ENCODE measurements at places on chromosomes 4 and X.

GRCh38 chr4:13836946-13837912 is 209.7 kb upstream of the BOD1L1 start:
- no peak for DNase-seq

GRCh38 chr4:7186031-7186430 is 6.3 kb upstream of the SORCS2 start:
- no peak for DNase-seq

- no peak for DNase-seq
These were observed 424.0 kb upstream of the NDST4 start for GRCh38 chr4:115537387-115537786.

DNA sequence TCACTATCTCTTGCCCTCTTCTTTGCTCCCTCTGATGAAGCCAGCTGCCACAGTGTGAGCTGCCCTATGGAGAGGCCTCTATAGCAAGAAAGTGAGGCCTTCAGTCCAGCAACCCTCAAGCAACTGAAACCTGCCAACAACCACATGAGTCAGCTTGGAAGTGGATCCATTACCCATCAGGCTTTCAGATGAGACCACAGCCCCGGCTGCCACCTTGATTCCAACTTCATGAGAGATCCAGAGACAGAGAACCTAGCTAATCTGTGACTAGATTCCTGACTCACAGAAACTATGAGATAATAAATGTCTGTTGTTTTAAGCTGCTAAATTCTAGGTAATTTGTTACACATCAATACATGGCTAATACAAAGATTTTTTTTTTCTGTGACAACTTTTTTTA is 20.4 kb upstream of the WAS start:
- no peak for DNase-seq

GRCh38 chr4:80091184-80091583 is 18.2 kb upstream of the ANTXR2 start:
- DNase-seq = no peak

- no peak for DNase-seq
These were observed 116.3 kb upstream of the NRK start for GRCh38 chrX:105706041-105706440.

DNA sequence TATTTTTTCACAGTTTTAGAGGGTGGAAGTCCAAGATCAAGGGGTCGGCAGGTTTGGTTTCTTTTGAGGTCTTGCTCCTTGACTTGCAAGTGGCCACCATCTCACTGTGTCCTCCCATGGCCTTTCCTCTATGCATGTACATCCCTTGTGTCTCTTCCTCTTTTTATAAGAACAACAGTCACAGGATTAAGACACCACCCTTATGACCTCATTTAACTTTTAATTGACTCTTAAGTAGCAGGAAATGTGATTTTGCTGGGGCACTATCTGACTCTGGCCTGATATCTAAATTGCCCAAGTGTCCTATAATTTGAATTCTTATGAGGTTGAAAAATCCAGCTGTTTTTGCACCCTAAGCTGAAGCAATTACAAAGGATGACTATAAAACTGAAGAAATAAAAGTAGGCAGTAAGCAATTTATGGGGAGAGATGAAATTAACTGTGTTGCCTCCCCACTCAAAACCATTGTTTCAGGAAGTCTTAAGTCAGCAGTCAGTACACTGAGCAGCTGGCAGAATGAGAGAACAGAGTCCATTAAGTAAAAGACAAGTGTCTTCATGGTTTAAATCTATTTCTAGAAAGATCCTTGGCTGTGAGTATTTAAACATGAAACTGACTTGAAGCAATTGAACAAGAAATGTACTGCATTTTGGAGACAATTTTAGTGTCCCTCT is 601.3 kb downstream of the SPRY1 start:
- no peak for DNase-seq

DNA sequence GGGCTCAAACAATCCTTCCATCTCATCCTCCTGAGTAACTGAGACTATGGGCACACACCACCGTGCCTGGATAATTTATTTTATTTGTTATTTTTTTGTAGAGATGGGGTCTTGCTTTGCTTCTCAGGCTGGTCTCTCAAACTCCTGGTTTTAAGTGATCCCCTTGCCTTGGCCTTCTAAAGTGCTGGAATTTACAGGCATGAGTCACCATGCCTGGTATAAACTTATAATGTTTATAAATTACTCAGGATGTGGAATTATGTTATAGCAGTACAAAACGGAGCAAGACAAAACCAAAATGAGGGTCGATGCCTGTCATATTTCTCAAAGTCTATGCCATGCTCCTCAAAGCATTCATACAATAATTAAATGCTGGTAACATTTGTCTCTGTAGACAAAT is 29.8 kb upstream of the TEX13C start:
- DNase-seq = no peak

DNA sequence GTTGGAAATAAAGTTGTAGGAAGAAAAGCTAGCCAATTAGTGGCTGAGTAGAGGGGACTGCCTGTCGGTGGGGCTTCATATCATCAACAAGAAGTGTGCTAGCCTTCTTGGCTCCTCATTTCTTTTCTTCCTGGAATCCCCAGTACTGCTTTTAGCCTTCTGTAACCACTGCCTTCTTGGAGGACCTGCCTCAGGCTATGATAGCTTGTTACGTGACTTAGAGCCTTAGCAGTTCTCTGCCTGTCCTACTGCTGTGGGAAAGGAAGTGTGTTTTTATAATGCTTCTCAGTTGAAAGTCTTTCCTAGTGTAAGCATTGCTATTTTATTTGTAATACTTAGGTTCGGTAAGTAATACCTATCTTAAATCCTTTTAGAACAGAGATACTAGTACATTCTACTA is 61.9 kb downstream of the LARP1B start:
- DNase-seq = no peak

DNA sequence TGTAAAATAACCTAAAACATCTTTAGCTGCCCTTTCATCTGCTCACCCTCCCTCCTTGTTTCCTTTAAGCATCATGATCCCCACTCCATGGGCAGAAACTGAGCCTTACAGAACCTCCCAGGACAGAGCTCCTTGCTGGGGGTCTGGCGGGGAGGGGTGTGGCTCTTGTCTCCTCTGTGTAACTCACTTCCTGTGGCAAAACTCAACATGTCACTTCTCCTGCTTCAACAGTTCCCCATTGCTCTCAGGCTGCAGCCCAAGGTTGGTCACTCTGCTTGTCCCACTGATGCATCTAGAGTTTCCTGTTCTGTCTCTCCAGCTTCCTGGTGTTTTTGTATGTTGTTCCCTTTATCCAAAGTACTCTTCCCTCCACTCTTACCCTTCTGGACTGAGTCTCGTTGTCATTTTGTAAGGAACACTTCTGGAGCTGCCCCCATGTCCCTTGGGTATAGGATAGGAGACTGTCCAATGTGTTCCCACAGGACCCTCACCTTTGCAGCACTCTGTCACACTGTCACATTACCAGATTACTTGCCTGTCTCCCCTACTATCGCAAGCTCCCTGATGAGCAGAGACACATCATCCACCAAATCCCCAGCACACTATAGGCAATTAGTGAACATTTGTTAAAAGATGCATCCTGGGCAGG is 19.6 kb downstream of the TMEM31 start:
- DNase-seq = no peak

DNA sequence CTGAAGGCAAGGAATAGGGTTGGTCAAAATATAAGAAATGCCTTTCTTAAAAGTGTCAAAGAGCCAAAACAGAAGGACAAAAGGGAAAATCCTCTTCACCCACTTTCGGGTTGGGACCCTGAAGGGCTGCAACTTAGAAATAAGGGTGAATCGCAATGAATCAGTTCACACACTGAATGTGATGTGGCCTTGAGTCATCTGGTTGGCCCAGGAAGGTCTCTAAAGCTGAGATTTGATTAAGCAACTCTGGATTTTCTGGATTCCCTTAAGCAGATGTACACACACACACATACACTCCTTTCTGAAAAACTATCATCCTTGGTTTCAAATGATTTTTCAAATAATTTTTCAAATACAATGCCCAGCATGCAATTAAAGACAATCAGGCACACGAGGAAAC is 13.1 kb downstream of the TAB3 start:
- no peak for DNase-seq

GRCh38 chrX:72477781-72478181 is 94.9 kb downstream of the HDAC8 start:
- DNase-seq = no peak

DNA sequence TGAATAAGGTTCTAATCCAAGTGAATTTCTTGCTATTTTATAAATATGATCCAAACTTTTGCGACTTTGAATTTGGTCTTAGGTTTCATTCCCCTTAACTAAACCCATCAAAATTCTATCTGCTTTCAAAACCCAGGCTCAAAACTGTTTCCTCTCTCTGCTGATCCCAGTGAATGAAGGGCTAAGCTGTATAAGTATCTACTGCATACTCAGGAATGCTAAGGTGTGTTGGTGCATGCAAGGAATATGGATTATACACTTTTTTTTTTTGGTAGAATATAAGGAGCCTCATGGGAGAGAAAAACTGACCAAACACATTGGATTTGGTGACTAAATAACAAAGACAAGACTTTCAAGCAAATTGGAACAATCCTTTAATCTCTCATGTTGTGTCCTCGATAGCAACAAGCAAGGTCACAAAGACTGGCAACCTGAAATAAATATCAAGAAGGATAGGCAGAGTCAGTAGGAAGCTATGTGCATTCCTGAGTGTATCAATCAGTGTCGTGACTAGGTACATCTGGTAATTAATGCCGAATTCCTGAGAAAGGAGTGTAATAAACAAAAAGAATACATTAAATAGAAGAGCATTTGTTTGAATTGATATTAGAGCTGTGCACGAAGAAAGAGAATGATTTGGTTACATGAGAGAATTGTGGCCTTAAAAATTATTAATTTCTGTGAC is 74.3 kb upstream of the KCTD8 start:
- DNase-seq = no peak

DNA sequence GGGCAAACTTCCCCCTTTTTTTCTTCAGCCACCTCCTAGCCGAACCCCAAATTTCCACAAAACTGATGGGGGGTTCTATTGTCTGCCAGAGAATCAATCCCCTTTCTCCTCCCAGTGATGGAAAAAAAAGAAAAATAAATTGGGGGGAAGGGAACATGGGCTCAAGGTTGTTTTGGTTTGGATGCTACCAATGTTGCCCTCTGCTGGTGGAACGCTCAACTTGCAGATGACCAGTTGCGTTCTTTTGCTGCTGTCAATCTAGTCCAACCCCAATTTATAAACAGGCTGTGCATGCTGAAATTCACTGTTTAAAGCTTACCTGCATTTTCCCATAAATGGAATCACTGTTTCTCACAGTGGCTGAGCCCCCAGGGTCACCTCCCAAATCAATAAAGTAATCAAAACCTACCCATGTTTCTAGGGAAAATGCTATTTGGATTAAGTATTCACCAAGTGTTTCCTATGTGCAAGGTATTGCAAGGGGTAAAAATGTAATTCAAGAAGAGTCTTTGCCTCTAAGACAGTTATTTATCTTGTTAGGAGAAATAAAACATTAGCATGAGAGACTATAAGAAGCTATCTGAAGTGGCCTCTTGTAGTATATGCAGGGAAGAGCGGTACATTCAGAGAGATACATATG is 116.7 kb upstream of the TMEM164 start:
- DNase-seq = no peak

- no peak for DNase-seq
These were observed 27.1 kb upstream of the REST start for GRCh38 chr4:56880572-56880971.

DNA sequence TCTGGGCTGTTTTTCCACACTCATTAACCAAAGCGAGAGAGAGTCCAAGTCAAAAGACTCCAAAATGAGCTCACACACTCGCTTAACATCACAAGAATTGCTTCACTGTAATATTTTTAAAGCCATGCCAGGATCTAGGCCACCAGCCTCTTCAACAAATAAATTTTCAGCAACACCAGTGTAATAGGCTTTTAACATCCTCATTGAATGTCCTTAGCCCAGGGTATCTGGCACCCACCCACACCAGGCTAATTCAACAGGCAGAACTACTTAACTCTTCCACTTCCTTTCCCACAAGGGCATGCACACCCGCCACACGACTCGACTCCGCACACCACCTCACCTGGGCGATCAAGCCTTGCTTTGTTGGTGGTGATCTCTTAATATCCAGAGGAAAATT is 34.2 kb downstream of the FAT1 start:
- DNase-seq = no peak

DNA sequence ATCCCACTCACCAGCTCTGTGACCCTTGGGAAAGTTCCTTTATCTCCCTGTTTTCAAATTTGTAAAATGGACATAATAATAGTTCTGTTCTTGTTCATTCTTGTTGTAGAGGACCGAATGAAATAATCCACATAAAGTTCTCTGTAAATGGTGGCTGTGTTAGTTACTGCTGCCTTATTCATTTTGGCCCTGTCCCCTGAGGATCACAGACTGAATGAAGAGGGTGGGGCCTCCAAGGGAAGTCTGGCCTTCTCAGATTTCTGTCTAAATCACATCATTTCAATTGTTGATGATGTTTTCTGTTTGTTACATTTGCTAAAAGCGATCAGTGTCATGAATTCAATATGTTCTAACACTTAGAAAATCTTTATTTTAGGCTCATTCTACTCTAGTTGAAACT is 117.9 kb downstream of the PPEF1 start:
- DNase-seq = no peak

DNA sequence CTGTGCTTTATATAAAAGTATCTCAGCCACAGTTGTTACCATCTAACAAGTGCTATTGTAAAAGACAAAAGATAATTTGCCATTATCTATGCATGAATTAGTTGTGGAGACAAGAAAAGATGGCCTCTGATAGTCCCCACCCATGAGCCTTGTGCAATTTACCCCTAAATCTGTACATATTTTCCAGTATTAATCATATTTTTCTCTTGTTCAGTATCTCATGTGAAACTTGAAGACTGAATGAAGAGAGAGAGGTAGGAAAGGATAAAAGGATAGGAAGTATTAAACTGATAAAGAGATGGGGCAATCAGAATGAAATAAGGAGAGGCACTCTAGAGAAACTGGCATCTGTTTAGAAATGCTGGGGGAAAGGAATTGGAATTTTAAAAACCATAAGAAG is 3.7 kb downstream of the MYOZ2 start:
- DNase-seq = no peak

Data from NCI-H2107 (cell line).